ENCODE measurements at places on chromosomes 13 and 19.
A peak's percentile ranks its signal among the peaks of the same experiment; 100 is the strongest.

- DNase-seq = peak; percentile 89
Measured at GRCh38 chr13:52195401-52195837, 36.0 kb upstream of the NEK3 start.

DNA sequence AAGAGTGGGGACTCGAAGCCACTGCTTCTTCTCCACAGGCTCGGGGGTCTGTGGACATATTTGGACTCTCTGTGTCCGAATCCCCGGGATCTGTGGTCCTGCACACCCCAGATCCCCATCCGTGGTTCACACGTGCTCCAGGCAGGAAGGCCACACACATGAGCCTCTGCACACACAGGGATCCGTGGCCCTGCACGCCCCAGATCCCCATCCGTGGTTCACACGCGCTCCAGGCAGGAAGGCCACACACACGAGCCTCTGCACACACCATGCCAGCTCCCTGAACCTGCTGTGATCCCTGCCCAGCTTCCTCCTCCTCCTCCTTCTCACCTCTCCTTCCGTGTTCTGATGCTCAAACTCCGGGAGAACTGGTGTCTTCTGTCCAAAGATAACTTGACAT lies 3.1 kb downstream of the TEX29 start:
- DNase-seq = no peak

- DNase-seq = no peak
Measured at GRCh38 chr13:54859827-54860226, 1831.2 kb downstream of the OLFM4 start.

- peak; percentile 46 for DNase-seq
Measured at GRCh38 chr19:48716562-48717291, 2.8 kb downstream of the MAMSTR start.

DNA sequence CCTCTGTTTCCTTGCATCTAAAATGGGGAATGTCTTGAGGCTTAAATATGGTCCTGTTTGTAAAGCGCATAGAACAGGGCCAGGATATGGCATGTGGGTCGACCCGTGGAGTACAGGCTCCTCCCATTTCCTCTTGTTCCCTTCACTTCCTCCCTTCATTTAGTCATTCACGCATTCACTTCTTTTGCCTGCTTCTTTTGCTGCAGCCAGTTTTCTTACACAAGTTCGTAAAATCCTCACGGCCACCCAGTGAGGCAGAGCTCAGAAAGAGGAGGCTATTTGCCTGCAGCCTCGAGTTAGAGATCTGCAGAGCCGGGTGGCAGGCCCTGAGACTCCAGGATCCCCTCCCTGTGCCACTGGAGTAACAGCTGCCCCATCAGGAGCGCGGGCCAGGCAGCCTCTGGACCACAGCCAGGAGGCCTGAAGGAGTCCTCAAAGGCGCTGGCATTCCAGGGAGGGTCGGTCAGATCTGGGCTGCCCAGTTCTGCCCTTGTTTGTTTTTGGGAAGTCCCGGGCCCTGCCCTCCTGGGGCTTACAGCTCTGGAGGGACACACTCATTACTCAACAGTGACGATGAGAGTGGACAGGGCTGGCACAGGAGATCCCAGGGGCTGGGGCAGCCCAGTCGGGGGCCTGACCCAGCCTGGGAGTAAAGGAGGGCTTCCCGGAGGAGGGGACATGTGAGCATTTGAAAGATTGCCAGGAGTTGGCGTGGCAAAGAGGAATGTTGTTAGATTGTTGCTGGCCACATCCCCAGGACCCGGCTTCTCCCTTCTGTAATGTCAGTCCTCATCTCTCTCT lies 4.6 kb downstream of the PPP5C start:
- DNase-seq = no peak

- DNase-seq = no peak
Measured at GRCh38 chr19:48461651-48461981, 6.2 kb downstream of the KCNJ14 start.

GRCh38 chr19:426725-427445 lies 17.9 kb upstream of the C2CD4C start:
- DNase-seq = no peak

DNA sequence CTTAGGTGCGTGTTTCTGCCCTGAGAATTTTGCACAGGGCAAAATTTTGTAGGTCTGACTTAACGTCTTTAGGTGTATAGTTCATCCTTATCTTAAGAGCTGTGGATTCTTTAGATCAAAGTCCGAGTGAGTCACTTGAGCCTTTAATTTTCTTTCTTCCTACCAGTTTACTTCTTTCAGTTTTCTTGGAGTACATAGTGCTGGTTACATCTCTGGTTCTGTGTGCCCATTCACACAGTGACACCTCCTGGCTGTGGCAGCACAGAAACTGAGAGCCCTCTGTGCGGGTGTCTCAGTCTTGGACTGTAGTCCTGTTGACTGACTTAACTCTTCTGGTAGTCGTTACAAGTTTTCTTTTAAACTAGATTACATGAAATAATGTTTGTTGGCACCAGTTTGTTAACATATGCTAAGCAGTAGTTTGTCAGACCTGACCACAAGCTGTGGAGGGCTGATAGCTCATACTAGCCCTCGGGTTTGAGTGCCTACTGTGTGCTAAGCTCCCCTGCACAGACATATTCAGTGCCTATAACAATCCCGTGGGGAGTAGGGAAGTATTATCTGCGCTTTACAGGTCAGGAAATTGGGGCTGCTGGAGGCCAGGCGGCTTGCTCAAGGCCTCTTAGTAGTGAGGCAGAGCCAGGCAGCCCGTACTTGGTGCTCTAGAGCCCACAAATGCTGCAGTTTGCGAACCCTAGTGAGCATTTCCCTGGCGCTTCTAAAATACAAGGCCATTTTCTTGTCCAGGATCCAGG lies 1.6 kb downstream of the GATAD2A start:
- DNase-seq = no peak

- DNase-seq = no peak
Measured at GRCh38 chr13:30736461-30737320, 1.3 kb downstream of the ALOX5AP start.

- no peak for DNase-seq
Measured at GRCh38 chr19:33260628-33261418, 35.2 kb upstream of the SLC7A10 start.

- peak; percentile 67 for DNase-seq
Measured at GRCh38 chr13:34567597-34567996, 374.5 kb upstream of the NBEA start.

Measured in SHP77 (cell line).